ENCODE measurements at places on chromosomes 3 and 15. TPM values are rescaled to one million over a fixed set of nuclear protein-coding genes. Genes with fewer than 3 reads are reported as not detected.

Gene POU1F1
- not detected for total RNA-seq

DNA sequence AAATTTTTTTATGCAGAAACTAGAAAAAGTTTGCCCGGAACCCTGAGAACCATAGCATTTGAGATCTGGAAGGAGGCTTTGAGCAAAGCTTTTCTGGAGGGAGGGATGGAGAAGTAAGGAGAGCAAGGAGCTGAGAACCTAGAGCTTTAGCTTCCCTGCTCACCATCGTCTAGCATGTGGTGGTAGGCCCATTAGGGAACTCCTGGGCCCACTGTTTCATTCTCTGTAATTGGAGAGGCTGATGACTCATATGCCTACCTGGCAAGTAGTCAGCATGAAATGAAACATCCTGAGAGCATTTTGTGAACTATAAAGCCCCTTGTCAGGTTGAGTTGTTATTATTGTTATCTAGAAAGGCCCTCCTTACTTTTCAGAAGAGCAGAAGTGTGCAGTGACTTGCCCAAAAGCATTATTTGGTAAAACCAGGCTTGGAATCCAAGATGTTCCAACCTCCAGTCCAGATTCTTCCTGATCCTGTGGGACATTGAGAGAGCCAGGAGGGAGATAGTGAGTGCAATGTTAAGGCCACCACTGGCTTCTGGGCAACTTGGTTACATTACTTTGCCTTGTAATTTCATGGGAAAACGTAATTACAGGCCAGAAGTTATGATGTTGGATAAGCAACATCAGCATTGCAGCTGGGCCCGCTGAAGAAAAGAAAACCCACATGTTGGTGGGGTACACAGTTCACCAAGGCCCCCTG lies 104.5 kb upstream of the BFSP2 start:
- DNase-seq = no peak

DNA sequence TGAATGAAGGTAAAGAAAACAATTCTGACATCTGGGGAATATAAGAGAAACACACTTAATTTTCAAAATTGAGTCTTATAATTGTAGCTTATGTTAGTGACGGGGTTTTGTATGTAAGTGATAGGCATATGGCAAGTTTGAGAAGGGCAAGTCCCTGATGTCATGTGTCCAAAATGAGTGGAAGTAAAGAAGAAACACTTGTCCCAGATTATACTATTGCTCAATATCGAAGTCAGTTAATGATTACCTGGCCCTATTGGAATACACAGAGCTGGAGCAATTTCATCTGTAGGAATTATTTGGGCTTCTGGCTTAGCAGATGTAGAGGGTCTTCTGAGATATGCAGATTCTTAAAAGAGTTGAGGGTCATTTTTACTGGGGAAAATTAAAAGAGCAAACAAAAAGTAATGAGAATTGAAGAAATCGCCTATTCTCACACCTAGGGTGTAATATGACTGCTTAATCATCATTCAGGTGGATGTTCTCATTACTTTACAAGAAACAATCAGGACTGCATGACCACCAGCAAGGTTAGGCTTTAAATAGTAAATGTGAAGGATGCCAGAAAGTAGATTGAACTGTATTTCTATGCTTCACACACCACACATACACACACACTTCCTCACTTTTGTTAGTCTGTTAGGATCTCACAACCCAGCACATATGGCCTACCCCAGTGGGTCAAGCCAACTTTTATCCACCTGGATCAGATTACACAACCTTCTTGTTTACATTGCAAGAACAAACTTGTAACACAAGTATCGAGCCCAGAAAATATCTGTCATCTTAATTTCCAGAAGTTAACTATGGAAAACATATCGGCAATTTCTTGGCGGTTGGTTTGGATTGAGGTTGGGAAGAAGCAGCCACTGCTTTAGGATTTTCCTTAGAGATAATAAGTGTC lies 183.3 kb upstream of the LRRC3B start:
- DNase-seq = no peak

- no peak for DNase-seq
Measured at GRCh38 chr15:88622605-88622975, 1.4 kb downstream of the AEN start.

Gene NANOGP8
- 221 TPM for total RNA-seq

- peak; percentile 50 for DNase-seq
Measured at GRCh38 chr15:65303687-65304380, 643 bp upstream of the RNU5B-1 start.

- no peak for DNase-seq
Measured at GRCh38 chr3:27590437-27591298, 106.5 kb upstream of the SLC4A7 start.

DNA sequence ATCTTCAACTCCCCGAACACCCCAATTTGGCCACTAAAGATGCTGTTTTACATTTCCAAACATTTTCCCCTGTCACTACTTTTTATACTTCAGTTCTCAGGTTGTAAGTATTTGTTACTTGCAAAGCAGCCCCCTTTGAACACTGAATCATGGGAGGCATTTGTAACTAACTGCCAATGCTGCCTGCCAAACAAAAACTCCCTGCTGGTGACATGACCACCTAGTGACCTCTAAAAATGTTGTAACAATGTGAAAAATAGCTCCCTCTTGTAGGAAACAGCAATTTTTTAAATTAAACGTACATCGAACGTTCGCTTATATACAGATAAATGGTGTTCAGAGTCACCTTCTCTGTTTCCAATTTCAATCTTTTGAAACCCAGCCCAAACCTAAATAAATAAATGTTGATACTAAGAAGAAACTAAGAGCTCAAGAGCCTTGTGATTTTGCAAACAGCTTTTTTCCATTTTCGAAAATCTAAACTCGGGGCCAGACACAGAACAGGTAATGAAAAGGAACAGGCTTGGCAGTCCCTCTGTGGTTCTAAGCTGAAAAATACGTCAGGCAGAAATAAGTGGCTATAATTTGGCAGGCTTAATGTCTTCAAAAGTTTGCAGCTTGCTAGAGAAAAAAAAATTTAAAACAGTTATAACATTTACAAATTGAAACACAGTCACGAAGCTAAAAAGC lies 268.6 kb upstream of the WNT5A start:
- DNase-seq = no peak

DNA sequence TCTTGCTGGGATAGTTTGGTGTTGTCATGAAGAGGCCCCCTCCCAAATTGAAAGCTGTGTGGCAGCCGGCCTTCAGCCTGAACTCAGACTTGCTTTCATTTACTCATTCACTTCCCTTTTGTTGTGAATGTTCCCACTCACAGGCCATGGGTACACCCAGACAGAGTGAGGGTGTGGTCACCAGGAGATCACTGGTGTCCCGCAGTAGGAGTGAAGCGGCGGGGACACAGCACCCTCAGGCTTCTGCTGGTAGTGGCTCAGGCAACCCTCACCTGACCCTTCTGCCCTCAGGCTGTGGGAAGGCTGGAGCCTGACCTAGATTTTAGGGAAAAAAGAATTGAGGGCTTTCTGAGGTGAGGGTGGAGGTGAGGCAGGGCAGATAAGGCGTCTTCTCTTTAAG lies 244.4 kb downstream of the SOX2 start:
- DNase-seq = no peak

DNA sequence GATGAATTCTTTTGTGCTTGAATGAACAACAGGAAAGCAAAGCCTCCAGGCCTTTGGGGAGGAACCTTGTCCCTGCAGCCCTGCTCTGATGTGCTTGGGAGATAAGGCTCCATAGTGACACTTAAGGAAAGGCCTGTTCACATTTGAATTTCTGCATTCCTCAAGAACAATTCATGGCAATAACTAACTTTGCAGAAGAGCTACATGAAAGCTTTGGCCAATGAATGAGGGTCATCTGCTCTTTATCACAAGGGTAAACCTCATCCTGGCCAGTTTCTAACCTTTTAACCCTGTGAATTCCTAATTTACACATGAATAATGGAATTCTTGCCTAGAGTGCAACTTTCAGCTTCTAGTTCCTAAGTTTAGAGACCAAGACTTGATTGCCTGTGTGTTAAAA lies 5.6 kb downstream of the PRTG start:
- no peak for DNase-seq

GRCh38 chr3:47841786-47842349 lies 38.9 kb downstream of the DHX30 start:
- peak; percentile 65 for DNase-seq

Gene CTXN2
- total RNA-seq = not detected

Gene OIP5
- 45.0 TPM for total RNA-seq

GRCh38 chr3:167882057-167882667 lies 146.6 kb downstream of the SERPINI1 start:
- no peak for DNase-seq

DNA sequence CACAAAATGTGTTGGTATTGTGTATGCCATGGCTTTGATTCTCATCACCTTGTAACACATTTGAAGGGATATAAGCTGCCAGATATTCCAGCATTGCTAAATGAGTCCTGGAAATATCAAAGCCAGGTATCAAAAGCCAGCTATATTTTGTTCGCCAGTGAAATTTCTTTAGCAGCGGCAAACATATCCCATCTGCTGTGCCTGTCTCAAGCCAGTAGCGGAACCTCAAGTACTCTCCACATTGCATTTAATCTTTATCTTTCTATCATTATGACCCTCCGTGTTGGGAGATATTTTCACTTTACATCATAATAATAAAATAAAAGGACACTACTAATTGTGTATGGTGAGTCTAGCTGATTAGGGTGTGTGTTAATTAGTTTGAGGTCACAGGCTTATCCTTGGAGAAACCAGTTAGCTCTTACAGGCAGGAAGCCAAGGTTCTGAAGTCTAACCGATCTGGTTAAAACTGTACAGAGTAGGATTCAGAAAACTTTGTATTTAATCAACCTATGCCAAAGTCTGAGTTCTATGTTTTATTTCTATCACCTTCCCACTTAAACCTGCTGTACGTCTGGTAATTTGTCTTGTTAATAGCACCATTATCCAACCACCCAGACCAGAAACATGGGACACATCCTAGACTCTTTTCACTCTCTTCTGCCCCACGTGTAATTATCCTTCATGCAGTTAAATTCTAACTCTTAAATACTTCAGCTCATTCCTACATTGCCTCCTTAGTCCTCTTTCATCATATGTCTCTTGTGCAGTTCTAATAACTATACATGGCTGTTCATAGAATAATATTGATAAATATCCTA lies 14.5 kb downstream of the TIPARP start:
- no peak for DNase-seq

GRCh38 chr3:72255791-72256559 lies 471.0 kb upstream of the PROK2 start:
- DNase-seq = peak; percentile 66

DNA sequence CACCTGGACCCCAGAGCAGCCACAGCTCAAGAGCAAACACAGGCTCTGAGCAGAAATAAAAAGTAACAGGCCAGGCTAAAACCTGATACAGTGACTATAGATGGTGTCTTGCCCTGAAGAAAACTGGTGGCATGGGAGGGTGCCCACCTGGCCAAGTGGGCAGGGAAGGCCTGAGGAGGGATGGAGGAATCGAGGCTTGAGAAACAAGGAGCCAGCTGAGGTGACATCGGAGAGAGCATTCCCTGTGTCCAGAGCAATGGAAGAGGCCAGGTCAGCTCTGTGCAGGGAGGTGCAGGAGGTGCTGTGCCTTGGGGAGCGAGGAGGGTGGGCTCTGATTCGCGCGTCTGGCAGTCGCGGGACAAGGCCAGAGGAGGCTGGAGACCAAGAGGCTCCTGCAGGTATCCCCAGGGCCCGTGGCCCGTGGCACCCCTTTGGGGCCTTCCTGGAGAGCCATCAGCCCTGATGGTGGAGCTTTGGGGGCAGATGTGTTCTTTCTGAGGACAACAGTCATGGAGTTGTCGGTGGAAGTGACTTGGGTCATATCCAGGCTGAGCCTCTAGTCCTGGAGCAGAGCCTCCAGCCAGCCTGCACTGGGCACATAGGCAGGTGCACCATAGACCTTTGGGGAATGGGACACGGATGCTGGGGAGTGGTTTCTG lies 56.1 kb downstream of the PLXNA1 start:
- peak; percentile 56 for DNase-seq

All from H7 (cell line).